Astrocyte of the spinal cord (primary cell): ENCODE measurements at places on chromosomes 1 and 21.

DNA sequence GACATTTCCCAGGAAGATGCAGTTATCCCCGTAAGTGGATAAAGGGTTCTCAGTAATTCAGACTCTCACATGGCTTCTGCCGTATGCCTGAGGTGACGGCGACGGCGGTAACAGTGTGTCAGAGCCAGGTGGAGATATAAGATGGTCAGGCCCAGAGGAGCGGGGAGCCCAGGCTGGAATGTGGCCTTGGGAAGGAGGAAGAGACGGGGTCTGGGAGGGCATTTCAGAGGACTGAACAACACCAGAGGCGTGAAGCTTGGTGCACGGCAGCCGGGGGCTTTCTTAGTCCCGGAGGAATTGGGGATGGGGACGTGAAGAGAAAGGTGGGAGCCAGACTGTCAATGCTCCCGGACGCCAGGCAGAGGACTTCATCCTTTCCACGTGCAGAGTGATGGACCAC, 1.0 kb downstream of the RER1 start:
- no peak for DNase-seq

GRCh38 chr1:196545222-196545621, 63.0 kb downstream of the KCNT2 start:
- no peak for DNase-seq

GRCh38 chr1:36420836-36421317, 23.2 kb upstream of the LSM10 start:
- peak; percentile 82 for DNase-seq

DNA sequence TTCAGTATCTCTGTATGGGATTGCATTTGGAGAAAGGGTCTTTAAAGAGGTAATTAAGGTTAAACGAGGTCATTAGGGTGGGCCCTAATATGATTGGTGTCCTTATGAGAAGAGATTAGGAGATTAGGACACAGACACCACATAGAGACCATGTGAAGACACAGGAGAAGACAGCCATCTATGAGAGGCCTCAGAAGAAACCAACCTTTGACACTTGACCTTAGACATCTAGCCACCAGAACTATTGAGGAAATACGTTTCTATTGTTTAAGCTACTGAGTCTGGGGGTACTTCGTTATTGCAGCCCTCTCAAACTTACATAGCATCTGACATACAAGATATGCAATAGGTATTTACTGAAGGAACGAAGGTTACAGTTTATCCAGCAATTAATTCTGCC, 7.3 kb upstream of the VPS45 start:
- no peak for DNase-seq

GRCh38 chr1:39727221-39727931, 11.3 kb upstream of the PPIE start:
- no peak for DNase-seq

GRCh38 chr1:32715901-32716311, 13.3 kb upstream of the SYNC start:
- DNase-seq: no peak

DNA sequence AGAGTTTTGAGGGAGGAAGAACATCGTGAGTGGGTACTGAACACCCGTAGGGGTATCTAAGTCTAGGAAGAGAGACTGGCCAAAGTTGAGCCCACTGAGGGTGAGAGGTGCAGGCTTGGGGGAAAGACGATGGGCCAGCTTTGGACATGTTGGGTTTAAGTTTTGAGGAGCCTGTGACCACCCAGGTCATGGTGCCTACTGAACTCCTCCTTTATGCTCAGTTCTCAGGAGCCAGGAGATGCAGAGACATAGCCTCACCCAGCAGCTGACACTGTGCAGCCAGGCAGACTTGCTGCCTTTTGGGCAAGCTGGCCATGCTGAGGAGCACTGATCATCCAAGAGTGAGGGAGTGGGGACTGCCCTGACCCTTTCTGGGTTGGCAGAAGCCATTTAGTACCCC, 72.3 kb downstream of the TNR start:
- DNase-seq: no peak

GRCh38 chr1:223707256-223708000, 4.9 kb upstream of the CAPN2 start:
- peak; percentile 98 for DNase-seq

DNA sequence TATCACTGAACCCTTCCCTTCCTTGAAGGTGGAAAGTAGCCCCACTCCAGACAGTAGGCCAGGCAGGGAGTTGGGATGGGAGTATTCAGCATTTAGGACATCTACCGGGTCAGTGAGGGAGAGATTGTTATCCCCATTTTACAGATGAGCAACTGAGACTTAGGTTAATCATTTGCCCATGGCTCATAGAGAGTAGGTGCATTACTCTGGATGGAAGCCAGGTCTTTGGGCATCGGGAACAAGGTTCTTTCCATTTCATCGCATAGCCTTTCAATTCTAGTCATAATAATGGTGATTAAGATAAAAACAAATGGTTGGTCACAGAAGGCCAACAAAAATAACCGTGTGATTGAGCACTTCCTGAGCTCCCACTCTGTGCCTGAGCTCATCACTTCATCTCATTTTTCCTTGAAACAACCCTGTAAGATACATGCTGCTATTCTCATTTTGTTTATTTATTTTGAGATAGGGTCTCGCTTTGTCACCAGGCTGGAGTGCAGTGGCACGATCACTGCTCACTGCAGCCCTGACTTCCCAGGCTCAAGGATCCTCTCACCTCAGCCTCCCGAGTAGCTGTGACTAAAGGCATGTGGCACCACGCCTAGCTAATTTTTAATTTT, 64.8 kb downstream of the NAV1 start:
- peak; percentile 63 for DNase-seq

- no peak for DNase-seq
These were observed 99.0 kb downstream of the RRAGC start for GRCh38 chr1:38760562-38760961.

GRCh38 chr21:16192902-16193301, 463.1 kb downstream of the USP25 start:
- peak; percentile 29 for DNase-seq

DNA sequence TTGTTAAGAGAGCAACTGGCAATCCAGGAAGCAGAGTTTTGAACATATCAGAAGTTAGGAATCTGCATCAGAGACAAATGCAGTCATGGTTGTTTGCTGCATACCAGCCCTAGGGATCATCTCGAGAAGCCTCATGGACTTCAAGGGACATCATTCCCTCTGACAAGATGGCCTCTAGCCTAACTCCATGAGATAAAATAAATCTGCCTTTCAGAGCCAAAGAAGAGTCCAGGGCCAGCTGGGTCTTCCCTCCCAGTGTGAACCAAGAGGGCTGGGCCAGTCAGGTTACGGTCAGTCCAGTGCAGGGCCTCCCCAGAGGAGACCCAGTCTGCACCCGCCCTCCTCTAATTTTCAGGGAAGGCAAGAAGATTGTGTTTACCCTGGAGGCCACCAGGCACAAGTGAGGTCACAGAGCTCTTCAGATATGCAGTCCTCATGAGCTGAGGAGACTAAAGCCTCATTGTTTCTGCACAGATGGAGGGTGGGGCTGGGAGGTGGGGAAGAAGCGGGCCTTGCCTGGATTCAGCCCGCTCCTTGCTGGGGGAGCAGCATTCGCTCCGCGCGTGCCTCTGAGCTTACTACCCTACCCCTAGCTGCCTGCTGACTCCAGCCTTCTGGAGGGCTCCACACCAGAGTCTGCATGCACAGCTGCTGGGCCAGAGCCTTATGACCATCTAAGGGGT, 52.8 kb downstream of the CAPN2 start:
- DNase-seq: peak; percentile 40

DNA sequence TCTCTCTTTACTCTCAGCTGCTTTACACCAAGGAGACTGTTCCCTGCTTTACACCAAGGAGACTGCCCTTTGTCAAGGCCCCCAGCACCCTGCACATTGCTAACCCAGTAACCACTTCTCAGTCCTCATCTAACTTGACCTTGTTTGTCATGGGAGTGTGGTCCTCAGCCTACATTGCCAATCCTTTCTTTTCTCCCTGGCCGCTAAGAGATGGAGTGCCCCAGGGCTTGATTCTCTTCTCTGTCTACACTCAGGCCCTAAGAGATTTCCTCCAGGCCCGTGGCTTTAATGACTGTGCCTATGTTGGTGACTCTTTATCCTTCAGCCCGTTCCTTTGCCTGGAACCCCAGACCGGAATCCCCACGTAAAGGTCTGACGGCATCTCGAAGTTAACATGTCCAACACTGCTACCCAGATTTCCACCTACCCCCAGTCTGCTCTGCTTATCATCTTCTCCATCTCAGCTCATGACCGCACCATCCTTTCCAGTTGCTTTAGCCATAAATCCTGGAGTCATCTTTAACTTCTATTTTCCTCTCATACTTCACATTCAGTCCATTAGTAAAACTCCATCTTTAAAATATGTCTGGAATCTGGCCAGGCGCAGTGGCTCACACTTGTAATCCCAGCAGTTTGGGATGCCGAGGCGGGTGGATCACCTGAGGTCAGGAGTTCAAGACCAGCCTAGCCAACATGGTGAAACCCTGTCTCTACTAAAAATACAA, 9.5 kb upstream of the SEMA4A start:
- DNase-seq: no peak

DNA sequence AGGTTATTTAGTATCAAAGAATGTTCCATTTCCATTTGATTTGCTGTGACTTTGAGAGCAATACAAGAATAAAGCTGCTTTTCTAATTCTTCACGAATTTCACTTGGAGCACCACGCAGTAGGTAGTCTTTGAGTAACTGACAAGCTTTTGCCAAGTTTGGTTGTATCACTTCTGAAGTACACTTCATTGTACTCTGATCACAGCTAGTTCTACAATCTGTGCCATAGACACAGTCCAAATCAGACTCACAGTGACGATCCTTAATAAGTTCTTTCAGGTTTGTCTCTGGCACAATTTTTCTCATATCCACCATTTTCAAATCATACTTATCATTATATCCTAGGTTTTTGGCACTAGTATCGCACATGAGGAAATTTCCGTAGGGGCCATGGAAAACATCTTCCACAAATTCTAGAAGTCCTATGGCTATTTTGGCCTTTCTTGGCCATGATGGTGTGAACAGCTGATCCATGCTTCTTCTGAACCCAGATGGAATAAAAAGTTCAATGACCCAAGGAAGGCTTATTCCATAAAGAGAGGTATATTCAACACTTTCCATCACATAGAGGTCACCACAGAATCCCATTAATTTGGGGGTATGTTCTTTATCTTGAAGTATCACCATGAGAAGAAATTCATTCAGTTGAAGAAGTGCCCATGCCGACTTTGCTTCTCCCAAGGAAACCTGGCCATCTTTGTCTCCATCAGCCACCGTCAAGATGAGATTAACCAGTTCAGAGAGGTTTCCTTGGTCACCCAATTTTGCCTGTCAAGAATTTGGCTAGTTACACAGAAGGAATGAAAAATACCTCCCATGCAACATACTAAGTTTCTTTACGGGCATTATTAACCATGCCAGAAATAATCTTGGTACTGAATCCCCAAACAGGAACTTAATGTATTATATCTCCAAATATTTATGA, 11.9 kb downstream of the RPL5 start:
- DNase-seq: no peak

DNA sequence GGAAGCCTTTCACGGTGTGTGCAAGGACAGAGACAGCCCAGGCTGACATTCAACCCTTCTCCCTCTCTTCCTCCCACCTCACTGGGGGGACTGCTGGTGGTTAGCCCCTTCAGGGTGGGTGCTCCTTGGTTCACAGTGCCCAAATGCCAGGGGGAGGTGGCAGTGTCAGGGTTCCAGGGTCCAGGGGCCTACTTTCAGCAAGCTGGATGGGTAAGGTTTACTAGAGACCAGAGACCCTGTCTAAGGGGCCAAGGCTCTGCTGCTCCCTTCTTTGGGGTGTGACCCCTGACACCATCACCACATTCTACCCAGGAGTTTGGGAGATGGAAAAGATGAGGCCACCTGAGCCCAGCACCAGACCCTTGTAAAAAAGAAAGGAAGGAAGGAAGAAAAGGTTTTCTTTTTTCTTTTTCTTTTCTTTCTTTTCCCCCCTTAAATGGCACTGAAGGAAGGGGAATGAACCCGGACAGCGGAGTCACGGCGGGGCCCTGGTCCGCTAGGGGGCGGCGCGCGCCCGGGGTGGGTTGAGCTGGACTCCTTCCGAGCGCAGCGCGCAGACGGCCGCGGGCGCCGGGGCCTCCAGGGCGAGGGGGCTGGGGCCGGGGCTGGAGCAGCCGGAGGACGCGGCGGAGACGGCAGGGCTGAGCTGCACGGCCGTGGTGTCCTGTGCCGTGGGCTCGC, 18.8 kb downstream of the KNCN start:
- peak; percentile 32 for DNase-seq

DNA sequence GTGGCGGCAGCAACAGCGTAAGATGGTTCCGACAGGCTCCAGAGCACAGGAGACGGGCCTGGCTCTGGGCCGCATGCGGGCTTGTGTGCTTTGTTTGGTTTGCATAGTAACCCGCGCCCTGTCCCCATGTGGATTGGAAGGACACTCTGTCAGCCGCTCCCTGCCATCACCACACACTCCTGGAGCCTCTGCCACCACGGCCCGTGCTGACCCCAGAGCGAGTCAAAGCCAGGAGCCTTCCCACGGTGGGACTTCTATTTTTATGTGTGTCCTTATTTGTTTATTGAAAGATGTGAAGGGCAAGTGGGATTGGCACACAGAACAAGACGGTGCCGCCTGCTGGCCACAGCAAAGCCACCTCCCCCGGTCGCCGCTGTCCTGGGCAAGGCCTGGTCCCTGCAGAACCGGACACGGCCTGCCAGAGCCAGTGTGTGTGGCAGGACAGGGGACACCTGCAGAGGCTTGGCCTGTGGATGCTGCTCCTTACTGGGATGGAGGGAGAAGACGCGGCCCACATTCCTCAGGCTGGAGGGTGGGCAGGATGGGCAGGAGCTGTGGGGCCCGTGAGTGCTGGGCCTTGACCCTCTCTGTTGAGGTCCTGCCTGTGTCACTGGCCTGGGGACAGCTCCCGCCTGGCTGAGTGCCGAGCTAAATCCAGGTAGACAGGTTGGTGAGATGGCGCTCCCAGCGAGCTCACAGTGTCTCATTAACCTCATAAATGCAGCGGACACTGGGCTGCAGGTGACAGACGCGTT, 64.4 kb downstream of the AGPAT3 start:
- no peak for DNase-seq

GRCh38 chr21:45255381-45256020, 32.2 kb downstream of the POFUT2 start:
- no peak for DNase-seq

- DNase-seq: peak; percentile 72
These were observed 54.3 kb downstream of the ADARB1 start for GRCh38 chr21:45128613-45129188.

DNA sequence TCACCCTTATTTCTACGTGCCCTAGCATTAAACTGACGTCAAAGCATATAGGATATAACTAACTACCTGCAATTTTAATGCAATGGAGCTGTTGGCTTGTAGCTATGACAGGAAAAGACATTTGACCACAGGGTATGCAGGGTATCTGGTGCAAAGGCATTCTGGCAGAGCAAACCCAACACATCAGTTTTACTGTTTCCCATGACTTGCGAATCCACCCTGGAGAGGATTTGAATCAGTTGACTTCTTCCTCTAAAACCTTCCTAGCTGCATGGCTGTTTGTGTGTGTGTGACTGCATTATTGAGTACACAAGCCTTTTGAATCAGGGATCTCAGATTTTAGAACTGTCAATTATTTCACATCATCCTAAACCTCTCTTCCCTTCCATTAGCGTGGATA, 41.7 kb upstream of the SYT14 start:
- peak; percentile 19 for DNase-seq

- DNase-seq: no peak
These were observed 27.7 kb downstream of the TNR start for GRCh38 chr1:175715742-175716141.
